ENCODE measurements at places on chromosomes 11 and 22.

DNA sequence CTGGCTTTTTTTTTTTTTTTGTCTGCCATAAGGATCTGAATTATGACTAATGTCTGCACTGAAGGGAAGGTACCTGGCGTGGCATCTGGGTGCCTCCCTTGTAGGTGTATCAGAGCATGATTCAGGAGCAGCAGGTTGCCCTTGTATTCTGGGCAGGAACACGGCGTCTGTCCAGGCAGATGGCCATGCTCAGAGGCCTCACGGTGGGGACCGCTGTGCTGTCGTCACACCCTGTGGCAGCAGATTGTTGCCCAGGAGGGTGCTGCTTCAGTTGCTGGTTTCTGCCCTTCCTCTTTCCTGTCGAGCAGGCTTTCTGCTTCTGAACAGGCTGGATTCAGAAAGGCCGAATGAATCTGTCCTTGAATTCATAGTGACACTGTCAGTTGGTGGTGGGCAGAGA lies 11.0 kb downstream of the ZNRF3 start:
- DNase-seq: no peak

GRCh38 chr22:27242917-27243589 lies 558.5 kb downstream of the MN1 start:
- no peak for DNase-seq

- no peak for DNase-seq
These were observed 1.3 kb downstream of the COA4 start for GRCh38 chr11:73875380-73875779.

GRCh38 chr11:35602160-35602793 lies 16.0 kb upstream of the FJX1 start:
- DNase-seq: no peak

- DNase-seq: no peak
These were observed 135.2 kb downstream of the MAML2 start for GRCh38 chr11:96207459-96208449.

DNA sequence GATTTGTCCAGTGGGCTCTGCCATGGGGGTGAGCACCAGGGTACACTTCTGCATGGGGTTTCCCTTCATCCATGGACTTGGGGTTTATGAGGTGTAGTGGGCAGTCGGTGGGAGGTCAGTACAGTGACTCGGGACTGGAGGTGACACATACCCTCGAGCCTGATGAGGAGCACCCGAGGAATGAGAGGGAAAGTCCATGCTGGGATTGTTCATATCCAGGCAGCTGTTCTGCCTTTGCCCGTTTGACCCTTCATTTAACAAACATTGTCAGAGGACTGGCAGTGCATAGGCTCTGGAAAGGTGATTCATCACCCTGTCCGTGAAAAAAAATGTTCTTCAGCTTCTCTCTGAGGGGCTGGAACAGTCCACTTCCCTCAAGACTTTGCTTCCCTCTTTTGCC lies 2.7 kb downstream of the NAV2 start:
- DNase-seq: peak; percentile 89

- no peak for DNase-seq
These were observed 83.0 kb downstream of the ISX start for GRCh38 chr22:35148866-35149548.

GRCh38 chr11:133898770-133899115 lies 53.4 kb upstream of the SPATA19 start:
- no peak for DNase-seq

- DNase-seq: no peak
These were observed 37.4 kb downstream of the PRDM10 start for GRCh38 chr11:129965248-129965647.

GRCh38 chr22:35189559-35189958 lies 67.7 kb upstream of the HMGXB4 start:
- no peak for DNase-seq

DNA sequence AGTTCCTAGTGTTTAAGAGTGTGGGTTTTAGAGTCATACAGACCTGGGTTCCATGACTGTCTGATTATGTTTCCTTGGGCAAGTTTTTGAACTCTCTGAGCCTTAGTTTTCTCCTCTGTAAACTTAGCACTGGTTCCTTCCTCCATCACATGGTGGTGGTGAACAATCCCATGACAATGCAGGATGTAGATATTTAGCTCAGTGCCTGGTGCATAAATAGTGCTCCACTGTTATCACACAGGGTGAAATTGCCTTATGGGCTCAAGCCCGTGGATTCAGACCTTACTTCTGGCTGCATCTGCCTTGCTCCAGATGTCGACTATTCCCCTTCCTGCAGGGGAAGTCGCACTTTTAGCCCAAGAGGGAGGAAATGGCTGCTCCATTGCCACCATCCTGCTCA lies 62.7 kb downstream of the LDLRAD3 start:
- no peak for DNase-seq

- peak; percentile 79 for DNase-seq
These were observed 46.0 kb upstream of the PARVA start for GRCh38 chr11:12331239-12331874.

DNA sequence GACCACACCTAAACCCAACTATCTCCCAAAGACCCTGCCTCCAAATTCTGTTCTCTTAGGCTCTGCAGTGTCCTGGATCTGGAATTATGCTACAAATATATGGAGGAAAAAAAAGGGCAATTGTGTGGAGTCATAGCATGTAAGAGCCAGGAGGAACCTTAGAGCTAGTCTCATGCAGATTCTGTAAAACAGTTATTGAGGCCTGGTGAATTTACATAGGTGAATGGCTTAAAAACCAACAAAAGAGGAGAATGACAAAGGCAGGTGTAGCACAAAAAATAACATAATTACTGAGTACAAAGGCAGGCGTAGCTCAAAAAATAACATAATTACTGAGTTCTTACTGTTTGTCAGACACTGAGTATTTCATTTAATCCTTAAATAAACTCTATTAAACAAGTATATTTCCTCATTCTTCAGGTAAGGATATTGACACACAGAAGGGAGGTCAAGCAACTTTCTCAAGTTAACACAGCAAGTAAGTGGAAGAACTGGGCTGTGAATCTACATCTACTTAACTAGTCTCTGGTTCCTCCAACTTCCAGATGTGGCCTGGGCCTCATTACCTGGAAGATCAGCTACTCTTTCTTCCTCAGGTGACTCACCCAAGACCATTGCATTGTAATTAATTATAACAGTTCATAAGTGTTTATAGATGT lies 938.9 kb upstream of the TENM4 start:
- no peak for DNase-seq

GRCh38 chr11:63698976-63699733 lies 17.9 kb downstream of the RTN3 start:
- DNase-seq: no peak

GRCh38 chr11:59158206-59159068 lies 13.5 kb upstream of the DTX4 start:
- peak; percentile 62 for DNase-seq

GRCh38 chr11:46889689-46890475 lies 28.5 kb downstream of the LRP4 start:
- peak; percentile 61 for DNase-seq

DNA sequence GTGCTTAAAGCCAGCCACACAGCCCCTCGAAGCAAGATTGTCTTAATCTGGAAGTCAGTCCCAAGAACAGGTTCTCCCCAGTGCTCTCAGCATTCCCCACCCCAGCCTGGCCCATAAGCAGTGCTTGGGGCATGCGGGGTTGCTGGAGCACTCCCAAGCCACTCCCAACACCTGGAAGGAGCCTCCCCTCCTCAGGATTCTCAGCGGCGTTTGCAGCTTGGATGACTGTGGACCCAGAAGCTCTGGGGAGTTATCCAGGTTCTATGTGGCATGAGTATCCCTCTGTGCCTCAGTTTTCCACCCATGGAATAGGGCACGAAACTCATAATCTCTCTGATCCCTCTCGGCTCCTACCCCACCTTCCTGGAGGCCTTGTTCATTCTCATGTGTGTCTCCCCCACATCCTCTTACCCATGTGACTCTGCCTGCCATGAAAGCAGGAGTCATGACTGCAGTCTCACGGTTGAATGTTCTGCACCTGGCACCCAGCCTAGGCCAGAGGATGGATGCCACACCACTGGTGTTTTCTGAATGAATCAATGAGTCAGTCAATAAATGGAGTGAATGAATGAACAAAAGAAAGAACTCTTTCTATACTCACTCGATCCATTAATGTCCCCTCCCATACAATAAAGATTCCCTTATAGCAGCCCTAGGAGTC lies 33.4 kb upstream of the WNT7B start:
- peak; percentile 51 for DNase-seq

DNA sequence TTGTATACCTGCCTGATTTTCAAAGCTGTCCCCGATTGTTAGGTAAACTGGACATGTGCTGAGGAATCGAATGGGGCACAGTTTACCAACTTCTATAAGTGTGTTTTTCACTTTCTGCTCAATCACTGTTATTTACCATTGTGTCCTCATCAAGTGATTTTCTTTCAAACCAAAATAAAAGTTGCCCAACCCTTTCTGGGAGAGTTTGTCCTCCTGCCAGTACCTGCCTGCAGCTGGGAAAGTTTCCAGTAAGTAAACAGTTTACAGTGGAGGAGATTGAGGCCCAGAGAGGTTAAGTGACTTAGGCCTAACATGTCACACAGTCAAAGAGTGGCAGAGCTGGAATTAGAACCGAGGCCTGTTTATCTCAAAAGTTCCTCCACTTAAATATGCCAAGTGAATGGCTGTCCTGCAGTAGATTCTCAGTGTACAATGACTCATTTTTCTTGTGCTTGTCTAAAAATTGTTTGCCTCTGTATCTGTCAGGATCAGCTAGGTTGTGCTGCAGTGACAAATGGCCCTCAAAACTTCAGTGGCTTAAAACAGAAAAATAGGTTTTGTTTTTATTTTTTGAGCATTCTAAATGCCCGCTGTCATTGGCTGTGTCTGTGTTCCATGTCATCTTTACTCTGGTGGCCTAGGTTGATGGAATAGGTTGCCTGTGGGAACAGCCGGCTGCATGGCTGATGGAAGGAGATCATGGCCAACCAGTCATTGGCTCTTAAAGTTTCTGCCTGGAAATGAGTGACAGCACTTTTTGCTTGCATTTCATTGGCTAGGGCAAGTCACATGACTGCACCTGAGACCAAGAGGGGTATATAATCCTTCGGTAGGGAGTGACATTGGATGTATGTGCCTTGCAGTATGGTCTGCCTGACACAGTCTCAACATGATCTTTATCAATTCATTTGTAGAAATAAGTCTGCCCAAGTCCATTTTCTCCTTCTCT lies 61.8 kb upstream of the CRYBB3 start:
- DNase-seq: no peak

DNA sequence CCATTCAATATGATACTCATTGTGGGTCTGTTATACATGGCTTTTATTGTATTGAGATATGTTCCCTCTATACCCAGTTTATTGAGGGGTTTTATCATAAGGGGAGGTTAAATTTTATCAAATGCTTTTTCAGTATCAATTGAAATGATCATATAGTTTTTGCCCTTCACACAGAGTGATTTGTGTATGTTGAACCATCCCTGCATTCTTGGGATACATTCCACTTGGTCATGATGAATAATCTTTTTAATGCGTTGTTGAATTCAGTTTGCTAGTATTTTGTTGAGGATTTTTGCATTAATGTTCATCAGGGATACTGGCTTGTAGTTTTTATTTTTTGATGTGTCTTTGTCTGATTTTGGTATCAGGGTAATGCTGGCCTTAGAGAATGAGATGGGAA lies 98.0 kb downstream of the ATG16L2 start:
- DNase-seq: no peak

GRCh38 chr22:45996241-45997076 lies 19.5 kb upstream of the WNT7B start:
- DNase-seq: peak; percentile 85
